ENCODE measurements at places on chromosomes 16 and 17.
A peak's percentile ranks its signal among the peaks of the same experiment; 100 is the strongest.

GRCh38 chr16:69600202-69600601 is 34.4 kb downstream of the NFAT5 start:
- DNase-seq, result no peak

- DNase-seq, result no peak
Measured at GRCh38 chr17:39563476-39563875, 44.2 kb downstream of the NEUROD2 start.

- no peak for DNase-seq
Measured at GRCh38 chr17:65811043-65811442, 249.6 kb upstream of the AXIN2 start.

- DNase-seq, result no peak
Measured at GRCh38 chr16:89041571-89042481, 51.8 kb upstream of the ACSF3 start.

GRCh38 chr17:49193513-49194296 is 16.7 kb downstream of the GNGT2 start:
- peak; percentile 81 for DNase-seq

- DNase-seq, result no peak
Measured at GRCh38 chr17:21286909-21287702, 2.6 kb downstream of the MAP2K3 start.

GRCh38 chr17:13036751-13037150 is 18.9 kb upstream of the ELAC2 start:
- no peak for DNase-seq

GRCh38 chr17:28657756-28658155 is 4.0 kb downstream of the SDF2 start:
- no peak for DNase-seq

- no peak for DNase-seq
Measured at GRCh38 chr16:24286741-24287405, 30.7 kb downstream of the CACNG3 start.

GRCh38 chr17:78318407-78318806 is 41.5 kb downstream of the SOCS3 start:
- DNase-seq, result no peak

GRCh38 chr16:30902029-30902972 is 5.9 kb downstream of the CTF1 start:
- DNase-seq, result peak; percentile 78

GRCh38 chr16:85810097-85810741 is 10.7 kb downstream of the COX4I1 start:
- no peak for DNase-seq

DNA sequence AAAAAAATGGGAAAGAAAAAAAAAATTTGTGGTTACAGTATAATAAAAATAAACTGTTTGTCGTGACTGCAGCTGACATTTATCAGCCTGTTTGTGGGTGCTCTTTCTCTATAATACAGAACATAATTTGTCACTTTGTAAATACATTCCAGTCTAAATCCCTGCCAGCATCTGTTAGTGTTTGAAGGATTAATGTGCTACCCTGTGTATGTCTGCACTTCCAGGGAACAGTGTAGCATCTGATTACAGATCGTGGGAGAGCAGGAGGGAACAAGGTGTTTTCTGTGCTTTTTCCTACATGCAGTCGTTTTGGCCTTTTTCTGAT is 265.1 kb downstream of the WWOX start:
- DNase-seq, result no peak

GRCh38 chr17:7971651-7972050 is 30.8 kb upstream of the GUCY2D start:
- DNase-seq, result no peak

- DNase-seq, result no peak
Measured at GRCh38 chr17:29586676-29587469, 2.6 kb downstream of the GIT1 start.

DNA sequence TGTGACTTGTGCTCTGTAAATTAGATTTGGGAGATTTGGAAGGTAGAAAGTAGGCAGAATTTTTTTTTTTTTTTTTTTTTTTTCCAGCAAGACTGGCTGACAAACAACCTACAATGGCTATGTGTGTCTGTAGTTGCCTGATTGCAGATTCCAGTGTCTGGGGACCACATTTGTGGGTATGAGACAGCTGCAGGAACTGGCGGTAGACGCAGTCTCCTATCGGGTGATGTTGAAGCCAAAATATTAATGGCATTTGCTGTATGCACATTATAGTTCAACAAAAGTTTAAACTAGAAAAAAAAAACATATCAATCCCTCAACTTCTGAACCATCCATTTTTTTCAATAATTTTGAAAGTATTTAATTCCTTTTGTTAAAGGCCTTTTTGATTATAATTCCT is 665.2 kb downstream of the TOX3 start:
- no peak for DNase-seq

- no peak for DNase-seq
Measured at GRCh38 chr16:56226187-56226586, 34.9 kb downstream of the GNAO1 start.

DNA sequence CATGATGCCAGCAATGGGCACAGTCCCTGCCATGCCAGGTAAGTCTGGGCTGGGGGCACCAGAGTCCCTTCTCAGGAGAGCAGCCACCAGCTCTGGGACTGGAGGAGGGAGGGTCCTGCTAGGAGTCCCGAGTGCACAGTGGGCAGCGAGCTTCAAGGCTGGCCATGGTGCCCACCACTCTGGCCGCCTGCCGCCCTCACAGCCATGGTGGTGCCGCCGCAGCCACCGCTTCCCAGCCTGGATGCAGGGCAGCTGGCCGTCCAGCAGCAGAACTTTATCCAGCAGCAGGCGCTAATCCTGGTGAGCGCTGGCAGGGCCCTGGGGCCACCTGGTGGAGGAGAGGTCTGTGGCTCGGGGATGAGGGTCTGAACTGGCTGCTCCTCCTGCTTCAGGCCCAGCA is 17.9 kb upstream of the SMIM5 start:
- no peak for DNase-seq

DNA sequence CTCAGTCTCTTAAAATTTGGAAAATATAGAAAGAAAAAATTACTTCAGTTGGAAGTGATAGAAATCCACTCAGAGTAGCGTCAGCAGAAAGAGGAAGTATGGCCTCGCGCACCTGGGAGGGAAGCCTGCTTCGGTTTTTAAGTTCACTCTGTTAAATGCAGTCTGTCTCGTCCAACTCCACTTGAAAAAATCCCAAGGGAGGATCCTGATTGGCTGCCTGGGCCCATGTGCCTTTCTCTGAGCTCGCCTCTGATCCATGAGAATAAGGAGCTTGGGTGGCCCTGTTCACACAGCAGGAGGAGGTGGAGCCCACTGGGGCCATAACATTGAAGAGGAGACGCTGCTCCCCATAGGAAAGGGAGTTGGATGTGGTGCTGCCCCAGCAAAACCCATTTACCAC is 40.7 kb downstream of the DNAJA2 start:
- DNase-seq, result no peak

GRCh38 chr16:76777721-76778465 is 413.1 kb upstream of the MON1B start:
- no peak for DNase-seq

- DNase-seq, result peak; percentile 48
Measured at GRCh38 chr17:43338886-43339516, 59.8 kb upstream of the ARL4D start.

GRCh38 chr16:8103649-8104289 is 486.5 kb downstream of the TMEM114 start:
- DNase-seq, result no peak

DNA sequence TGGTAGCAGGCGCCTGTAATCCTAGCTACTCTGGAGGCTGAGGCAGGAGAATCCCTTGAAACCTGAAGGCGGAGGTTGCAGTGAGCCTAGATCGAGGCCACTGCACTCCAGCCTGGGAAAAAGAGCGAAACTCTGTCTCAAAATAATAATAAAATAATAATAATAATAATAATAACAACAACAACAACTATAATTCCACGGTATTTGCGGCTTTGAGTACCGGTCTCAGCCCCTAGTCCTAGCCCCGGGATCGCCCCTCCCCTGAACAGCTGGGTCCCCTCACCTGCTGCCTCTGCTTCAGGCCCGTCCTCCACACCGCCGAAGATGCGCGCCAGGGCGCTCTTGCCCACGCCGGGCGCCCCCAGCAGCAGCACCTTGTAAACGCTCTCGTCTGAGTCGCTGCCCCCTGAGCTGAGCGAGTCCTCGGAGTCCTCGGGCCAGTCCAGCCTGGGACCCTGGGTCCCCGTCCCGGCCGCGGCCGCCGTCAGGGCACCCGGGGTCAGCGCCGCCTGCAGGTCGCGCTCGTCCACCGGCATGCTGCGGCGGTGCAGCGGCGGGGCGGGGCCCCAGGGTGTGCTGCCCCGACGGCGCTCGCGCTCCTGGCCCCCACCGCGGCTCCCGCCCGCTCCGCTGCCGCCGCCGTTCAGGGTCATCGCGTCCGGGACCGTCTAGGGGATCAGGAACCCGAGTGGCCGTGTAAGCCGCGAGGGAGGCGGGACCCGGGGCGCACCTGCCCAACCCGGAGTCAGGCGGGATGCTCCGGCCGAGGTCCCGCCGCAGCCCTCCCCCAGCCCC is 611 bp downstream of the RRAD start:
- DNase-seq, result peak; percentile 48

- no peak for DNase-seq
Measured at GRCh38 chr17:20920095-20920814, 122.6 kb downstream of the USP22 start.

DNA sequence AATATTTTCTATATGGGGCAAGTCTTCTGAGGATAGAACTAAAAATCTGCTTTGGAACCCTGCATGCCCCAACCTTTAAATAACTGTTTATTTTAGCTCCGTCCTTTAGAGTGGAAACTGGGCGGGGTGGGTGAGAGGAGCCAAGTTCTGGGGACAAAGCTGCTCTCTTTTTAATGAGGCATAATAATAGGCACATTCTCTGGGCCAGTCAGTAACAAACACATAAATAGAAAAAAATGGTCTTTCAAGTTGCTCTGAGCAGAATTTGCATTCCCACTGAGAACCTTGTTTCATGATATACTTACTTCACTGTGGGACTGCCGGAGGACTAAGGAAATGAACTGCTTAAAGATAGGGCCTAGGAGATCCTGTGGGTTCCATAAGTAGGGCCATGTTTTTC is 51.5 kb downstream of the KNOP1 start:
- DNase-seq, result no peak

DNA sequence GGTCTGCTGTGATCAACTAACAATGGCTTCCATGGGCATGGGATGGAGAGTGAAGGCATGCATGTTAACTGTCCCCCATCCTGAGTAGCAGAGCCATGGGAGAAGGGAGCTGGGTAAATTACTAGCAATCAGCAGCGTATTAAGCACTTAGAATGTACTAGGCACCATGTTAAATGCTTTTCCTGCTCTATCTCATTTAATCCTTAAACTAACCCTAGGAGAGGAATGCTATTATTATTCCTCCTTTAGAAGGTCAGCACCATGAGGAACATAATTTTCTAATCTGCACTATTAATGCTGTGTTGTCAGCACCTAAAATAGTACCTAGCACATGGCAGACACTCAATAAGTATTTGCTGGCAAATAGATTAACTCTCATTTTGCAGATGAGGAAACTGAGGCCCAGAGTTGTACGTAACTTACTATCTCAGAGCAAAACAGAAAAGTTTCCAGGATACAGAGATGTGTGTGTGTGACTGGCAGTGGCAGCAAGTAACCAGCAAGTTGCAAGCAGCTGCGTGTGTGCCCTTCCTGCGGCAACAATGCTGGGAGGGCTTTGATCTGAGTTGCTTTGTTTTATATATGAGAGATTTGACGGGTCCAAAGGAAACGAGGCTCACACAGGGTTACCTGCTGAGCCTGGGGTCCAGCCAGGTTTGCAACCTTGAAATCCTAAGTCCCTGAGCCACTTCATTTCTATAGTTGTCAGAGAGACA is 6.5 kb upstream of the KLHL36 start:
- no peak for DNase-seq

GRCh38 chr17:39270923-39271322 is 45.2 kb upstream of the STAC2 start:
- no peak for DNase-seq

DNA sequence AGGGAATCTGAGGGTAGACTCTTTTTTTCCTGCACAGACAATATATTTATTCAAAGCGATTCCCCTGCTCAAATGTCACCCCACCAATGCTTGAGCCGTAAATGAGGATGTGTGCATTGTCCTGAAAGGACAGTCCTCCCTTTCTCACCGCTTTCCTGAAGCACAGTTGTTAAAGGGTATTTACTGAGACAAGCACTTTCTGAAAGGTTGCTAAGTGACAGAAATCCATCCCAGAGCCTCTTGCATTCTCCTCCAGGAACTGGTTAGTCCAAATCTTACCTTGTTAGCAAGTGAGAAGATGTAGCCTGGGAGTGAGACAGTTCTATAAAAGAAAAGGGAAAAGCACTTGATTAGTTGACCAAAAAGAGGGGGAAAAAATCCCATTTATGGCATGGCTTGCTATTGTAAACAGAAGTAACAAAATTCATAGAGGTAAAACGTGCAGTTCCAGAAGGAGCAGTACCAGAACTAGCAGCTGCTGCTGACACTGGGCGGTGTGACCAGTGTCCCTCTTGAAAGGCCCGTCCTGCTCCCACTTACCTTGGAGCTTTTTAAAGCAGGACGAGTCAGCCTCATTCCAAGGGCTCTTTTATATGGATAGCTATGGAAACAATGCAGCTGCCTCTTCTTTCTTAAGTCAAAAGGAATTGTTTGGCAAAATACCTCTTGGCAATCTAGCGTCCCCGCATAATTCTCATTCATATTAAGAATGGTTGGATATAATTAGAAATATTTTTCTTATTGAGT is at the start of gene MYH2:
Gene MYH2, minus strand, starts transcription at position 563 of the 747 bp plus-strand sequence. CDS start 1,738 bp downstream, outside the sequence.
- no peak for DNase-seq

- no peak for DNase-seq
Measured at GRCh38 chr17:8803531-8804420, 4.6 kb upstream of the MFSD6L start.

DNA sequence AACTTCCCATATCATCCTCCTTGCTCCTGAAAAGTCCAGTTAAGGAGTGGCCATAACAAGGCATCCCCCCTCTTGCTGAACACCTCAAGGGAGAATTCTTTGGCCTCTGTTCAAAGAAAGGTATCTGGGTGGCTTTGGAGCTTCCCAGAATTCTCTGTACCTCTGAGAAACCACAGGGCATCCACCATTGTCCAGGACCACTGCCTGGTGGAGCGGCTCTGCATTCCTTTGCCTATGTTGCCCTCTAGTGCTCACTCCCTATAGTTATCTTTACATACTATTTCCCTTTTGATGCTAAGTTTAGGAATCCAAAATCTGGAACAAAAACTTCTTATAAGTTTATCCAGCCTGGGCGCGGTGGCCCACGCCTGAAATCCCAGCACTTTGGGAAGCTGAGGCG is 30.3 kb downstream of the CHD9NB start:
- peak; percentile 54 for DNase-seq
